ENCODE measurements at places on chromosomes 1 and 21. TPM values are rescaled to one million over a fixed set of nuclear protein-coding genes. Genes with fewer than 3 reads are reported as not detected.

GRCh38 chr21:25717491-25718147, 17.1 kb downstream of the ATP5PF start:
- no peak for ATAC-seq
- H3K4me1 ChIP-seq = peaks cover 12% of the 10 kb centered on the region
- H3K27me3 ChIP-seq = no peaks in the 10 kb centered on the region
- H3K36me3 ChIP-seq = no peaks in the 10 kb centered on the region
- no peak overlapping the region for H3K27ac ChIP-seq

GRCh38 chr1:63321066-63321784, 1.1 kb upstream of the FOXD3 start:
- H3K36me3 ChIP-seq = no peaks in the 10 kb centered on the region
- H3K27me3 ChIP-seq = peaks cover 100% of the 10 kb centered on the region
- H3K4me1 ChIP-seq = peaks cover 15% of the 10 kb centered on the region

- peak; percentile 55 for ATAC-seq
- no peaks in the 10 kb centered on the region for H3K4me1 ChIP-seq
- H3K36me3 ChIP-seq = no peaks in the 10 kb centered on the region
- no peak overlapping the region for H3K4me3 ChIP-seq
These were observed 27.3 kb downstream of the F11R start for GRCh38 chr1:160993544-160994193.

- no peak for ATAC-seq
- no peak overlapping the region for H3K4me3 ChIP-seq
- H3K27ac ChIP-seq = no peak overlapping the region
- no peaks in the 10 kb centered on the region for H3K4me1 ChIP-seq
These were observed 124.0 kb upstream of the CSF3R start for GRCh38 chr1:36606641-36607262.

DNA sequence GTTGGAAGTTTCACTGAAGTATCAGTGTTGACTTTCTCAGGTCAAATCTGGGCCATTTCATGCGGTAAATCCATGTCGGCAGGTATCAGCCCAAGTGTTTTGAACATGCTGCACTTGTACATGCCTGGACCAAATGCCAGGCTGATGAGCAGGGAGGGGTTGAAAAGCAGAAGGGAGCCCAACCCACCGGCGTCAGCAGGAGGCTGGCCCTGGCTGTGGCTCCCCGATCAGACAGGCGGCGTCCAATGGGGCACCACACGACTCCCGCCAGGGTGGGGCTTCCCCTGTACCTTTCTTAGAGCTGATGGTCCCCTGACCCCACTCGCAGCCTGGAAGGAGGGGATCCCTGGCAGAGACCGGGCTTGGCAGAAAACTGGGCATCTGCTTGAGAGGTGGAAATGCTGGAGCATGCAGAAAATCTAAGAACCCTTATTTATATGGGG, 540.0 kb downstream of the KIF26B start:
- H3K27me3 ChIP-seq = no peaks in the 10 kb centered on the region
- H3K4me1 ChIP-seq = no peaks in the 10 kb centered on the region
- no peak overlapping the region for H3K27ac ChIP-seq
- no peaks in the 10 kb centered on the region for H3K36me3 ChIP-seq
- ATAC-seq = no peak
- no peak overlapping the region for H3K4me3 ChIP-seq

DNA sequence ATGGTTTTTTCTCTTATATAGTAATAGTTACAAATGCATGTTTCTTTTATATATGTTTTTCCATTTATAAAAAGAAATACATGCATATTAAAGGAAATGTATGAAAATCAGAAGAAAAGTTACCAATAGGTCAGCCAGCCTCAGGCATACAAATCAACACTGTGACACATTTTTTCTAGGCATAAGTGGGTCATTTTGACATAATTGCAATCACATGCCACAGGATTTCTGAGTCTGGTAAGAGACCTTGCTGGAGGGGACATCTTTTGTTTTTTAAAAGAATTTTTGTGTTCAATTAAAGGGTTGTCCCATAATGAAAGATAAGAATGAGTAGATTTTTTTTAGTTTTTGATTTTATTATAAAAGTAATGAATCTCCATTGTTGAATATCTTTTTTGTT, 473.1 kb downstream of the PCP4 start:
- H3K4me3 ChIP-seq = no peak overlapping the region
- no peaks in the 10 kb centered on the region for H3K4me1 ChIP-seq
- no peak overlapping the region for H3K27ac ChIP-seq
- ATAC-seq = no peak
- no peaks in the 10 kb centered on the region for H3K36me3 ChIP-seq

GRCh38 chr1:160161965-160162705, 10.7 kb downstream of the ATP1A4 start:
- H3K4me3 ChIP-seq = no peak overlapping the region
- no peaks in the 10 kb centered on the region for H3K4me1 ChIP-seq
- no peak for ATAC-seq

The ZBTB8A gene
- 8.4 TPM for total RNA-seq

- no peak overlapping the region for H3K27ac ChIP-seq
- no peaks in the 10 kb centered on the region for H3K27me3 ChIP-seq
- no peak for ATAC-seq
- no peaks in the 10 kb centered on the region for H3K36me3 ChIP-seq
- peaks cover 19% of the 10 kb centered on the region for H3K4me1 ChIP-seq
These were observed 3.3 kb downstream of the SH3BP5L start for GRCh38 chr1:248822148-248823032.

GRCh38 chr1:156726549-156727226, 1.6 kb upstream of the METTL25B start:
- no peaks in the 10 kb centered on the region for H3K27me3 ChIP-seq
- peaks cover 34% of the 10 kb centered on the region for H3K36me3 ChIP-seq
- H3K4me1 ChIP-seq = peaks cover 15% of the 10 kb centered on the region
- no peak overlapping the region for H3K27ac ChIP-seq
- no peak overlapping the region for H3K4me3 ChIP-seq

DNA sequence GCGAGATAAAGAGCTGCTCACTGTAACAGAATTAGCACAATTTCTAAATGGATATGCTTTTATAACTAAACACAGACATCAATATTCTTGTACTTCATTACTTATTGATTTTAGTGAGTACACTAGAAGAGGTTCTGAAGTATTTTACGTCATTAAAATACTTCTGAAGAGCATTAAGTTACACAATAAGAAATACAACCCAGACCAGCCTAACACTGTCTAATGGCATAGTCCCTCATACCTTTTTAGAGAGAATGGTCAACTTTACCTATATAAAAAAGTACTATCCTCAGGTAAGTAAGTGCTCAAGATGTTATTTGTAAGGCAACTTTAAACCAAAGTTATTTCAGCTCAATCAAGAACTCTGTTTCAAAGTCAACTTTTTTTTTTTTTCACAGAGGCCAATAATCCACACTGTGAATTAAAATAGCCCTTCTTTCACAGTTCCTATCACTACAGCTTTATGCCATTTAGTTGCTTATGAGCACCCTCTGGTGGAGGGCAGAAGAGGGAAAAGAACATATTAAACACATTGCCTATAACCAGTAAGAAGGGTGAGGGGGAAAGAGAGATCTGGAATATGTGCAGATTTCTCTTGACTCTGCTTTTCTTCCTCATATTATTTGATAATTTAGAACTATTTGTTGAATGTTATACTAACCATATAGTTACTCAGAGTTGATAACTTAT, 182.1 kb upstream of the DMRTA2 start:
- ATAC-seq = no peak
- no peak overlapping the region for H3K27ac ChIP-seq
- H3K27me3 ChIP-seq = no peaks in the 10 kb centered on the region

GRCh38 chr1:192580351-192580962, 4.9 kb downstream of the RGS1 start:
- H3K27me3 ChIP-seq = no peaks in the 10 kb centered on the region
- ATAC-seq = peak; percentile 82
- H3K27ac ChIP-seq = peak overlapping the region; percentile 66
- H3K36me3 ChIP-seq = no peaks in the 10 kb centered on the region
- peaks cover 40% of the 10 kb centered on the region for H3K4me1 ChIP-seq
- peak overlapping the region; percentile 19 for H3K4me3 ChIP-seq

GRCh38 chr1:160674415-160674814, 27.6 kb upstream of the SLAMF1 start:
- H3K4me3 ChIP-seq = no peak overlapping the region
- H3K36me3 ChIP-seq = no peaks in the 10 kb centered on the region
- no peak for ATAC-seq
- no peaks in the 10 kb centered on the region for H3K4me1 ChIP-seq

GRCh38 chr21:15804247-15805005, 74.6 kb downstream of the USP25 start:
- no peaks in the 10 kb centered on the region for H3K4me1 ChIP-seq
- no peak for ATAC-seq
- no peaks in the 10 kb centered on the region for H3K36me3 ChIP-seq
- H3K27ac ChIP-seq = no peak overlapping the region
- no peak overlapping the region for H3K4me3 ChIP-seq

The WNT9A gene
- total RNA-seq = 7.7 TPM

The GBP7 gene
- total RNA-seq = not detected

GRCh38 chr1:88272216-88272615, 411.9 kb upstream of the PKN2 start:
- no peaks in the 10 kb centered on the region for H3K27me3 ChIP-seq
- no peak overlapping the region for H3K4me3 ChIP-seq
- H3K36me3 ChIP-seq = no peaks in the 10 kb centered on the region
- peaks cover 6% of the 10 kb centered on the region for H3K4me1 ChIP-seq
- ATAC-seq = no peak

- H3K27me3 ChIP-seq = peaks cover 59% of the 10 kb centered on the region
- no peaks in the 10 kb centered on the region for H3K4me1 ChIP-seq
- ATAC-seq = no peak
- H3K4me3 ChIP-seq = no peak overlapping the region
These were observed 2.1 kb upstream of the GFI1 start for GRCh38 chr1:92488832-92489231.

- H3K4me1 ChIP-seq = no peaks in the 10 kb centered on the region
- no peak for ATAC-seq
- H3K27ac ChIP-seq = no peak overlapping the region
- H3K27me3 ChIP-seq = no peaks in the 10 kb centered on the region
These were observed 9.9 kb upstream of the ZBTB17 start for GRCh38 chr1:15985611-15986297.

DNA sequence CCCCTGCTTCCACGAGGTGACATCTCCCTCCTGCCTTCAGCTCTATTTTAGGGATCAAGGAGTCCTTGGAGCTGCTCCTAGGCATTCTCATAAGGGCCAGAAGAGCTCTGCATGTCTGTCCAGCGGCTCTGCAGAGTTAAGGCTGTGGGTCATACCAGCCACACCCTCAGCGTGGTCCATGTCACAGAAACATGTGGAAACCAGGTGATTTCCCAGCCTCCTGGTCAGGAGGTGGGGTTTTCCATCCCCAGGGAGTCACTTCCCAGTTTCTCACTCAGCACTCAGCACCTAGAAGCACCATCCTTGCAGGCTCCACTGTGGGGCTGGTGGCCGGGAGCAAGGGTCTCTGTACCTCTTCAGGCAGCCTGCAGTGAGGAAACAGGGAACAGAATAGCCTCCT, 1.4 kb upstream of the TNFRSF1B start:
- H3K4me3 ChIP-seq = no peak overlapping the region
- no peak overlapping the region for H3K27ac ChIP-seq
- no peaks in the 10 kb centered on the region for H3K36me3 ChIP-seq
- peaks cover 9% of the 10 kb centered on the region for H3K4me1 ChIP-seq
- H3K27me3 ChIP-seq = peaks cover 40% of the 10 kb centered on the region

The KCNJ9 gene
- not detected for total RNA-seq

- H3K27me3 ChIP-seq = no peaks in the 10 kb centered on the region
- no peak overlapping the region for H3K27ac ChIP-seq
- peak overlapping the region; percentile 93 for H3K4me3 ChIP-seq
- H3K36me3 ChIP-seq = no peaks in the 10 kb centered on the region
- no peak for ATAC-seq
These were observed 1.2 kb upstream of the NUCKS1 start for GRCh38 chr1:205751036-205751651.

The C4BPA gene
- 3.1 TPM for total RNA-seq

- H3K27ac ChIP-seq = no peak overlapping the region
- no peaks in the 10 kb centered on the region for H3K27me3 ChIP-seq
- H3K36me3 ChIP-seq = no peaks in the 10 kb centered on the region
- no peak overlapping the region for H3K4me3 ChIP-seq
- no peaks in the 10 kb centered on the region for H3K4me1 ChIP-seq
- ATAC-seq = no peak
These were observed 13.9 kb upstream of the IL6R start for GRCh38 chr1:154391086-154391770.

GRCh38 chr1:207109004-207109403, 5.0 kb downstream of the C4BPA start:
- H3K27ac ChIP-seq = no peak overlapping the region
- no peak overlapping the region for H3K4me3 ChIP-seq
- H3K4me1 ChIP-seq = no peaks in the 10 kb centered on the region
- peaks cover 9% of the 10 kb centered on the region for H3K27me3 ChIP-seq

The RPE65 gene
- total RNA-seq = not detected

The CCDC185 gene
- total RNA-seq = not detected

GRCh38 chr1:198174297-198174696, 17.5 kb downstream of the NEK7 start:
- ATAC-seq = no peak
- no peaks in the 10 kb centered on the region for H3K36me3 ChIP-seq

GRCh38 chr1:8476006-8476405, 158.1 kb downstream of the SLC45A1 start:
- peak; percentile 68 for ATAC-seq
- H3K4me3 ChIP-seq = no peak overlapping the region
- H3K27ac ChIP-seq = peak overlapping the region; percentile 71
- H3K36me3 ChIP-seq = no peaks in the 10 kb centered on the region
